HFF-Myc (cell line): ENCODE measurements at places on chromosomes 4 and X.

GRCh38 chr4:25128671-25129070 is 31.6 kb downstream of the SEPSECS start:
- DNase-seq: no peak

DNA sequence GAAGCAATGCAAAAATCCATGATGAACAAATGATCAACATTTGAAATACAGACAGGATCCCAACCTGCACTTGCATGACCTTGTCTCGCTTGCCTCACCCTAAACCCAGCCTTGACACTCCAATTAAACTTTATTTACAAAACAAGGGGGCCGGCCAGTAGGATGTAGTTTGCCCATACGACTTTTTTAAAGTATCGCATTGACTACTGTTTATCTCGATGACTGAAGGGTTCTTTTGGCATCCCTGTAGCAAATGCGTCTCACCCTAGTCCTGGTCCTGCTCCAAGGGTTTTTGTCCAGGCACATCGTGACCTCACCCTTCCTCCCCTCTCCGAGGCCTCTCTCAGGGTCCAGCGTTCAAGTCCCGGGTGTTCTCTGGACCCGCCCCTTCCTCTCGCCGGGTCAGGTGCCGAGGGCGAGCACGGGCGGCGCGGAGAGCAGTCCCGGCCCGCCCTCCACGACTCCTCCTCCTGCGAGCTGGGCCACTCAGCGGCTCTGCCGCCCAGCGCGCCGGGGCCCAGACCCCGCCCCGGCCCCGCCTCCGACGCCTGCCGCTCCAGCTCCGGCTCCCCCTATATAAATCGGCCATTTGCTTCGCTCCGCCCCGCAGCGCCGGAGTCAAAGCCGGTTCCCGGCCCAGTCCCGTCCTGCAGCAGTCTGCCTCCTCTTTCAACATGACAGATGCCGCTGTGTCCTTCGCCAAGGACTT is at the start of gene SLC25A5:
Gene SLC25A5, plus strand, starts transcription at position 603 of the 709 bp plus-strand sequence. Its CDS starts 72 bp downstream, at position 675.
- no peak for DNase-seq

- no peak for DNase-seq
These were observed 76.6 kb downstream of the F11 start for GRCh38 chr4:186342582-186342981.

- DNase-seq: no peak
These were observed 10.5 kb upstream of the PRSS48 start for GRCh38 chr4:151266497-151266896.

- no peak for DNase-seq
These were observed 55.7 kb downstream of the MSX1 start for GRCh38 chr4:4914965-4915845.

DNA sequence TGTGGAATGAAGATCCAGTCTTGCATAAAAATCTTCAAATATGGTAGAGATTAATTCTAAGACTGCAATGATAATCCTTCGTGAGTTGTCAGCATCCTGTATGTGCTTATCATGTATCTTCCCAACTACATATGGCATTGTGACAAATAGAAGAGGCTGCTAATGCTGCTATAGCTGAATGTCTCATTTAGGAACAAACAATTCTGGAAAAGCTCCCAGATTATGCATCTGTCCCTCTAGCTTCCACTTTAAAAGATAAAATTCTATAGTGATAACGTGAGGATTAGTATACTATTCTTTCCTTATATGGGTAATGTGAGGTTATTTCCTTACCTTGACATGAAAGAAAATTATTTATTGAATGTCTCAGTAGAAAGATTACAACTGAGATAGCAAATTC is 930.9 kb downstream of the DMD start:
- DNase-seq: no peak

- no peak for DNase-seq
These were observed 361.9 kb downstream of the PCDH19 start for GRCh38 chrX:100048156-100048555.

DNA sequence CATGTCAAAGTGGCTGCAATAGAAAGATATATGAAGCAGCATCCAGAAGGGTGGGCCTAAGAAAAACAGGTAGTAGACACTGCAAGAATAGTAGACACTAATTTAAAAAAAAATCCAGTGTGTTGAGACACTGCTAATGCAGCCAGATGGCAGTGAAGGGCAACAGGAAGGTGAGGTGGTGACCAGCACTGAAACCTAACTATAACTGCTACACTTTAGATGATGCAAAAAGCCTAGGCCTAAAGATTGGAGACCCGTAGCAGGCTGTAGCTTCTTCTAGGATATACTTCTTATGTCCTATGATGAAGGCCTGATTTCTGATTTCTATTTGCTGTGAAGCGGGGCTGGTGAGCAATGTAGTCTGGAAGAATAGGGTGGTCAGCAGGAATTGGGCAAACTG is 38.7 kb upstream of the SH3KBP1 start:
- no peak for DNase-seq

GRCh38 chr4:109315341-109315740 is 12.9 kb upstream of the COL25A1 start:
- DNase-seq: no peak

- no peak for DNase-seq
These were observed 168.4 kb downstream of the KCNIP4 start for GRCh38 chr4:21780148-21780547.

GRCh38 chrX:137052643-137053235 is 18.9 kb upstream of the GPR101 start:
- no peak for DNase-seq

DNA sequence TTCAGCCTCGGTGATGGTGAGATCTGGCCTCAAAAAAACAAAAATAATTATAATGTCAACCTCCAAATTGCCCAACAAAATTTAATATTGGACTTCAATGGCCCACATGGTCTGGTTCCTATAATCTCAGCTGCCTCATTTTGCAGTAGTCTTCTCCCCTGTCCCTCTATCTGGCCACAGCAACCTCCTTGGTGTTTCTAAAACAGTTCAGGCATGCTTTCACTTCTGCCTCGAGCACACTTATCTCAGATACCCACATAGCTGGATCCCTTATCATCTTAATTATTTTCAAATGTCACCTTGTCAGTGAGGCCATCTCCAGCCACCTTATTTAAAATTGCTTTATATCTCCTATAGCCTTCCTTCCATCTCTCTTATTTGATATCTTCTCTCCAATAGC is 52.9 kb upstream of the WDFY3 start:
- DNase-seq: no peak

DNA sequence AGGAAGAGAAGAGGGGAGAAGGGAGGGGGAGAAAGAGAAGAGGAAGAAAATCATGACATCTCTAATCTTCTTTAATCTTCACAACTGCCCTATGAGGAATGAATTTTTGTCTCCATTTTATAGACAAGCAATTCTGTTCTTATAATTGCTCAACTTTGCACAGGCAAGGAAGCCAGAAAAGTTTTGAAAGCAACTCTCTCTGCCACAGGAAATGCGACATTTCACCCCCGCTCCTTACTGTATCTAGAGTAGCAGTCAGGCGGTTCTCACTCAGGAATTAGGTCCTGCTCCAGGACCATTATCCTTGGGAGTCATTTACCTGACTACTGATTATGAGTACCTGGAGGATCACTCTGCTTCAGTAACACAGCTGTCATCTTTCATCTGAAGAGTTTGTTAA is 69.2 kb upstream of the FAM9A start:
- DNase-seq: no peak

DNA sequence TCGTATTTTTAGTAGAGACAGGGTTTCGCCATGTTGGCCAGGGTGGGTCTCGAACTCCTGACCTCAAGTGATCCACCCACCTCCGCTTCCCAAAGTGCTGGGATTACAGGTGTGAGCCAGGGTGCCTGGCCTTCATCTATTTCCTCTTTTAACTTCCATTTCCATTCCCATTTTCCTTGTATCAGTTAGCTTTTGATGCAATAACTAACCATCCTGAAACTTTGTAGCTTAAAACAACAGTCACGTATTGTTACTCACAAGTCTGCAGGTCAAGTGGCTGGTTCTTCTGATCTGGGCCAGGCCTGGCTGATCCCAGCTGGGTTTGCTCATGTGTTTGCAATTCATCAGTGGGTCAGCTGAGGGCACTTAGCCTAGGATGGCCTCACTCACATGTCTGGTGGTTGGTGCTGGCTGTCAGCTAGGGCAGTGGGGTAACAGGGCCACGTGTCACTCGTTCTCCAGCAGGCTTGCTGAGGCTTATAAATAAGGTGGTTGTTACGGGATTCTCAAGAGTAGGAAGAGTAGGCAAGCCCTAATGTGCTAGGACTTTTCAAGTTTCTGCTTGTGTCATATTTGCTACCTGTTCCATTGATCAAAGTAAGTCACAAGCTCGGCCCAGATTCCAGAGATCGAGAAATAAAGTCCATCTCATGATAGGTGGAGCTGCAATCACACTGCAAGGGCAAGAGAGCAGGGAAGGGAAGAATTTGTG is 88.2 kb downstream of the SOWAHB start:
- no peak for DNase-seq

GRCh38 chr4:19583827-19584569 is 667.7 kb upstream of the SLIT2 start:
- no peak for DNase-seq

GRCh38 chrX:68508799-68509198 is 9.9 kb downstream of the YIPF6 start:
- no peak for DNase-seq

DNA sequence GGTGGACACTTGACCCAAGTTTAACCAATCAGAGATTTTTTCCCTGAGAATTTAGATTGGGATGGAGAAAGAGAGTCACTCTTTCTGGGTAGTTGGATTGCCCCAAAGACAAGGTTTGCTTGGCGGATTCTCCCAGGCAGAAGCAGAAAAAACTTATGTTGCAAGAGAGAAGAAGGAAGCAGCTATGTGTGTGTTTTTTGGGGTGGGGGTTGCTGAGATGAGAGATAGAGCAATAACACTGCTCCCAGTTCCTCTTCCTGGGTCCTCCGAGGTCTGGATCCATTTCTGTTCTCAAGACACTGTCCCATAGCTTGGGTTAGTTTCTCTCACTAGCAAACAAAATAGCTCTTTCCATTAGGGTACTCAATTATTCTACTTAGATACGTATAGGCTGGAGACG is 222.1 kb downstream of the STIM2 start:
- no peak for DNase-seq

- DNase-seq: no peak
These were observed 35.7 kb downstream of the MORC4 start for GRCh38 chrX:106964290-106964689.

DNA sequence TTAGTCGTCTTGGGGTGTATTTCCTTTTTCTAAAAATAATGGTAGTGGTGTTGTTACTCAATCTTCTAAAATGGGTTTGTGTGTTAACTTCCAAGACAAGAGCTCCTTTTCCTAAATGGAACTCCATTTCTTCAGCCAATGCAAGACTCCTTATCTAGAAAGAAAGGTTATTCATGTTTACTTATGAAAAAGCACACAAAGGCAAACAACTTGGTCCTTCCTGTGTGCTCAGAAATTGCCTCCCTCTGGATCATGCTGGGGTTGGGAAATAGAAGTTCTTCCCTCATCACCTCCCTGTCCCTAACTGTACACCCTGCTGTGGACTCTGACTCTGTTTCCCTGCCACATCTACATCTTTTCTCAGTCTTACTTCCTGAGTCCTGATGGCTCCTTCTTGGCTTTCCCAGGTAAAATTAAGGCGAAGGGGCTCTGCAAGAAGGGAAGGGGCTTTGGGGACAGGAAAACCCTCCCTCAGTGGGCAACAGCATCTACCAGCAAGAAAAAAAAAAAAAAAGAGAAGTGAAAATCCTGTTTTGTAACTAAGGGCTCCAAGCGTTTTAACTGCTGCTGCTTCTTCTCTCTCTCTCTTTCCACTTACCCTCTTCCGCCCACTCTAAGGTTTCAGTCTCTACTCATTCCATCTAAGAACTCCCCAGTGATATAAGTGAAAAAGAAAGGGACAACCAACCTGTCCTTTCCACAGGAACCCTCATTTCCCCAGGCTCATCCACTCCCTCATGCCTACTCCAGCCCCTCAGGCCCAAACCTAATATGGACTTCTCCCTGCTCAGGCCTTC is 19.8 kb upstream of the TASL start:
- DNase-seq: no peak

GRCh38 chrX:40205471-40205870 is 107.7 kb upstream of the BCOR start:
- DNase-seq: no peak

DNA sequence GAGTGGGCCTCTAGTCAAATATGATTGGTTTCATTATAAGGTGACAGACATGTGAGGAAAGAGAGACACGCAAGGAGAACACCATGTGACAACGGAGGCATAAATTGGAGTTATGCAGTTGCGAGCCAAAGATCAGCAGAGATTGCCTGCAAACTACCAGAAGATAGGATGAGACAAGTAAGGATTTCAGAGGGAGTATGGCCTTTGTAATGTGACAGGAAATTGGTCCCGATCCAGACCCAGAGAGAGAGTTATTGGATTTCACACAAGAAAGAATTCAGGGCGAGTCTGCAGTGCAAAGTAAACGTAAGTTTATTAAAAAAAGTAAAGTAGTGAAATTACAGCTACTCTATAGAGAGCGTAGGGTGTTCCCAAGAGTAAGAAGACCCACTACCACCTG is 35.7 kb upstream of the NDST4 start:
- DNase-seq: no peak

GRCh38 chrX:13655674-13656073 is 2.7 kb downstream of the TCEANC start:
- no peak for DNase-seq

DNA sequence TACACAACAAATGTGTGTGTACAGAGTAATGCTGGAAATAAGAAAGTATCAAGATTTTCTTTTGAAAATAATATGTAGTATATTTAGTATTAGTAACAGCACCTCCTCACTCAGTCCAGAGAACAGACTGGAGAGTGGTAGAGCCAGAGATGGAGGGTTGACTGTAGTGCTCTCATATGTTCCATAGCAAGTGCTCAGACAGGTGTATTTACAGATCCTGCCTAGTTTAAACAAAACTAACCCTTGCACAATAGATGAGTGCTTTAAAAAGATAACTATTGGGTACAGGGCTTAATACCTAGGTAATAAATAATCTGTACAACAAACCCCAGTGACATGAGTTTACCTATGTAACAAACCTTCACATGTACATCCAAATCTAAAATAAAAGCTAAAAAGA is 381.0 kb upstream of the EMCN start:
- no peak for DNase-seq

DNA sequence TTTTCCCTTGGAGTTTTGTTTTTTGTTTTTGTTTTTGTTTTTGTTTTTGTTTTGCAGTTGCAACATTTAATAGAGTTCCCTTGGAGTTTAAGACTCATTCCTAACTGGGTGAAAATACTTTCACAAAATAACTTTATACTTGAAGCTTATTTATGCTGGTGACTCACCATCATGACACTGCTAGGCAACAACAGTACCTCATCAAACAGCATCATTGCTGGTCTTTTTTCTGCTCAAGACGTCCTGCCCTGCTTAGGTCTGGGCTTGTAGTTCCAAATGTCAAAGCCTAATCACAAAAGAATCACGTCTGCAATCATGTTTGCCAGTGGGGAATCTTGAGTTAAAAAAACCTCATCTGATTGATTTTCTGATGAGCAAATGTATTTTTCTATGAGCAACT is 105.7 kb upstream of the PRPS2 start:
- DNase-seq: no peak

- DNase-seq: no peak
These were observed 103.5 kb downstream of the RPA4 start for GRCh38 chrX:96987228-96987627.

- no peak for DNase-seq
These were observed 108.0 kb downstream of the GPM6A start for GRCh38 chr4:175703956-175704600.
